ENCODE measurements at places on chromosomes 2 and 18. TPM values are rescaled to one million over a fixed set of nuclear protein-coding genes. Genes with fewer than 3 reads are reported as not detected.

GRCh38 chr2:154620471-154620870 lies 78.0 kb upstream of the KCNJ3 start:
- no peak for DNase-seq

DNA sequence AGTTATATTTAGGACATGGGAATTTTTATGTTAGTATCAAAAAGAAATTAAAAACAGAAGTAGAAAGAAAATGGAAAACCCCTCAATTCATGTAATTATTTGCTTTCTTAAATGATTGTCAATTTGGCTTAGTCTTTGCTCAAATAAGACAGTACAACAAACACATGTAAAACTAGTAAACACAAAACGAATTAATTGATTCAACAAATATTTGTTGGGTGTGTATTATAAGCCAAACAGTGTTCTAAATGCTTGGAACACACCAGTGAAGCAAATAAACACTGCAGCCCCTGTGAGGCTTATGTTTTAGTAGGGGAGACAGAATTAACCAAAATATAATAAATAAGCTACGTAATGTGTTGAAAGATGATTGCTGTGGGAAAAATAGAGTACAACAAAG lies 234.5 kb upstream of the STON1 start:
- no peak for DNase-seq

GRCh38 chr2:236901956-236902355 lies 183.7 kb upstream of the COPS8 start:
- no peak for DNase-seq

- DNase-seq = no peak
These were observed 129.5 kb upstream of the NYAP2 start for GRCh38 chr2:225270053-225270452.

DNA sequence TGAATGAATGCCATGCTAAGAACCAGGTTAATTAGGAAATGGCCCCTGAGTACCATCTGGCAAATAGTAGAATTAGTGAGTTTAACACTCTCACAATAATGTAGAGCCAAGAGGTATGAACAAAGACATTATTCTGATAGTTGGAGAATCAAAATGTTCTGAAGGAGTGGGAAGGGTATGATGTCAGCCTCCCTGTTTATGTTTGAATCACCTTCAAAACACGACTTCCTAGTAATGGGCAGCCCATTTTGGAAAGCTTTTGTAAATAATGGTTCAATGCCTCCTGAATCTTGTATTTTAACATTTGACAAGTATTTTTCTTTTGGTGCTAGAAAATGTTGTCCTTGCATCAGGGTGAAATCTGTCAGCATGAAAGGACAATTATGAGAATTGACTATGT lies 108.3 kb downstream of the DSEL start:
- no peak for DNase-seq

DNA sequence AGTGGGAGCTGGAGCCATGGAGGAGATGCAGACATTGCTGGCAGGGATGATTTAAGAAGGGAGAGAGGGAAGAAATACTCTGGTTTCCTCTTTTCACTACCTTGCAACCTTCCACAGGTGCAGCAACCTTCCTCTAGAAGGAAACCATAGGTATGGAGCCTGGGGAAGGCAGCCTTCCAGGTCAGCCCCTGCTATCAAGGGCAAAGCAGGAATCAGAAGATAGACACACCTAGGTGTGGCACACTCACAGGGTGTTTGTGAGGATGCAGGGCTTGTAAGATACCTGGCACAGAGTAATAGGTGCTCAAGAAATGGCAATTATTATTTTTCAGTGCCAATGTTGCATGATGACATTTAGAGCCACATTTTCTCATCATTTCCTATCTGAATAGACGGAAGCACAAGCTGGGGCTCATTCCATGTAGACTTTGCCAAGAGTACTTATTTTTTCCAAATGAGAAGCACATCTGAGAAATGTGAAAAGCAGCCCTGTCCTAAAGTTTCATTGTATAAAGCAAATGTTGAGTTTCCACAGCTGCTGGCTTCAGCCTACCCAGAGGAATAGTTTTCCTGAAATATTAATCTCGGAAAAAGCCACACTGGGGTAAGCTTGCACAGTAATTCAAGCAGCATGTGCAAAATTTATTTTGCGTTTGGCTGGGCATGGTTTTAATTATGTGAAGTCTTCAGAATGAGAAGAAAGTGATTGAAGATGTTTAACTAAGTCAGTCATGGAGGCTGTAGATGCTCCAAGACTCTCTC lies 20.6 kb downstream of the EVA1A start:
- DNase-seq = peak; percentile 28

GRCh38 chr2:16774980-16775898 lies 109.6 kb upstream of the CYRIA start:
- DNase-seq = no peak

DNA sequence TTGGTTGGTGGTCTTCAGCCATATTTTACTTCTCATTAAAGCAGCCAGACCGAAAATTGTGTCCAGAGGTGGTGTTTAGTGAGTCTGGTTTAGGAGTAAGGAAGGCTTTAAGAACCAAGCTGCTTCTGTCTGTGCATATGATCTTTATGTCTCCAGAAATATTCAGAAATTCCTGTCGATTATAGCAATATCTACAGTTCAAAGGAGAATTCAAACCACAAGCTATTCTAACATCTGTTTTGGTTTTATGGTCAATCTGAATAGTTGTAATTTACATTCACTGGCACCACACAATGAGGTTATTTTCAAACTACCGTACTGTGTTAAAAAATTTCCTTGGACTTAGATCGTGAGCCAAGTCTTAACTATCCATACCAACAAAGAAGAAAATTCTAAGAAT lies 11.3 kb downstream of the UPP2 start:
- no peak for DNase-seq

DNA sequence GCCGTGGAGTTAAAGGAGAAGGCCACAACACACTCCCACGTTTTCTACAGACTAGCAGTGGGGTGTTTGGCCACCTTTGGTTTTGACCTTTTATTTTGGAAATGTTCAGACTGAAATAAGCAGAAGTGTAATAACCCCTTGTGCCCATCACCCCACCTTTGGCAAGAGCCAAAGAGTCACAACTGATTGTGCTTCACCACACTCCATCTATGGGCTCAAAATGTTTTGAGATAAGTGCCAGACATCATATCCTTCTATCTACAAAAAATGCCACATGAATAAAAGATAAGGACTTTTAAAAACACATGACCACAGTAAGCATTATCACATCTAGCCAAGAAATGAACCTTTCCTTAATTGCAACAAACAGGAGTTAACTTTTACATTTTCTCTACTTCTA lies 9.9 kb upstream of the GPR35 start:
- DNase-seq = no peak

DNA sequence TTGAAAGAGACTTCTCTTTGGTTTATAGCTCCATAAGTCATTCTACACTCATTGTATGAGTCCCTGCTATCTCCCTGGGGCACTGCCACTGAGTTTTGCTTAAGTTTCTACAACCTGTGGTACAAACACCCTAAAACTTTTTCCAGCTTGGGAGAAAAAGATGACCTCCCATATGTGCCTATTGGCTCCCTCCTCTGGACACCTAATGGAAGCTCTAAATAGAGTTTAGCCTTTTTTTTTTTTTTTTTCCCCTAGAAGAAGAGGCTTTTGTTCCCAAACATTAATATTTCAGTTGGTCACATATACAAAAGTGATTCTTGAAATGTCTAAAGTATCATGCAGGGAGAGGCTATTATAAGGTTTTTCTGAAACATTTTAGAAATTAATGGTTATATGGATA lies 547.2 kb upstream of the TMEFF2 start:
- DNase-seq = no peak

DNA sequence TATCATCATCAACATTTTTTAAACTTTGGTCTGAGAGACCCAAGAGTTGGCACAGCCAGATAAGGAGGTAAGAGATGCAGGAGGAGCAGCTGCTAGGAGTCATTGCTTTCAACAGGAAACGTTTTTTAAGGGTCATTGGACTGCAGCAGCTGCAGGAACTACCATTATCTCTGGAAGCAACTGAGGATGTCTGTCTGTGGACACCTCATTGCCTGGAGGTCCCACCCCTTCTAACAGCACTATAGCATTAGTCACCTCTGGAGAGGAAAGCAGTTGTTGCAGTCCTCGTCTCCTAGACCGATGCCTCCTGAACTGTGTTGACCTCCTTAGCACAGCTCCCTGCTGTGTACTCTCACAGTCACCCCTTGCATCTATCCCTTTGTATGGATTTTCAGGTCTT lies 21.5 kb upstream of the FSHR start:
- DNase-seq = no peak

- DNase-seq = no peak
These were observed 80.3 kb downstream of the DYNAP start for GRCh38 chr18:54671291-54671881.

DNA sequence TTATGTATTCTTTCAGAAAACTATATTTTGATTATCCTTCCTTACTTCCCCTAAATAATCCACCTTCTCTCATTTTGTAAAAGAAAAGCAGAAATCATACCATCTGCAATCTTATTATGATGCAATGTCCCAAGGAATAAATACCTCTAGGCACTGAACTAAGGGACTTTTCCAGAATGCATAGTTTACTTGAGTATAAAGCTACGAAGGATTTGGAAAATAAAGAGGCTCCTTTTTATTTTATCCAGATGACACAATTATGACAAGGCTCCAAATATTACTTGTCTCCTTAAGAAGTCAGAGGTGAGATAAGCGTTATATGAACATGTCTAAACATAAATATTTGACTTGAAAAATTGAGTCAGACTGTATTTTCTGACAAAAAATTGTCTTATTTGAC lies 72.1 kb downstream of the COL3A1 start:
- no peak for DNase-seq

DNA sequence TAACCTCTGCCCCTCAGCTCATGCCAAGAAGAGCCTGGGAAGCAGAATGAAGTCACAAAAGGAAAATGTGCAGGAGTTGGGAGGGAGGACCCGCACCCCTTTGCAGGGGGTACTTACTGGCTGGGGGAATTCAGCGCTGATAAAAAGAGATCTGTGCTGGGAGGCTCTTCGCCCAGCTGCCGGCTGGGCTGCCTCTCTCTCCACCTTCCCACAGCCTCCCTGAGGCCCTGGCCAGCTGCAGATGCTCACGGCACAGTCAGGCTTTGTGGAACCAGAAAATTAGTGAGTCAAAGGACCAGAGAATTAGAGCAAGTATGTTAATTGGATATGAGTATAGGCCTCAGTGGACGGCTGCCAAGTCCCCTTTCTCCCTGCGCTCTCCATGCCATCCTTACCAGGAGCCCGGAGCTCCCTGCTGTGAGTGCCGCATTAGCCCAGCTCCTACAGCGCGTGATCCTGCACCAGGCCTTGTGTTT lies 181.7 kb upstream of the SH3BP4 start:
- DNase-seq = no peak

- DNase-seq = no peak
These were observed 721.1 kb downstream of the DPP10 start for GRCh38 chr2:115163572-115163971.

DNA sequence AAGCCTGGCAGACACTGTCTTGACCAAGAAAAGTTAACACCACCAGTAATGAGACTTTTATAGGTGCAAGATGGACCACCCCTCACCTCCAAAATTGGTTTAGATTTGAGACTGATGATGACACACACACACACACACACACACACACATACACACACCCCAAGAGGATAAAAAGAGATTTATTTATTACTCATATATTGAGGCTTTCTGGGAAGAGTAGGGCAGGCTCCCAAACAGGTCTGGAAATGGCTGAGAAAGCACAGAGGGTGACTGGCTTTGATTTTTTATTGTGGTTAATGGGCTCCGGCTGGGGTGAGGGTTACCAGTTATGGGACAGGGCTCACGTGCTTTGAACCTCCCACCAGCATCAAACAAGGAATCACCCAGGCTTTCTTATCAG lies 54.2 kb upstream of the ADAM23 start:
- DNase-seq = no peak

GRCh38 chr2:111169924-111170323 lies 49.2 kb downstream of the BCL2L11 start:
- DNase-seq = no peak

DNA sequence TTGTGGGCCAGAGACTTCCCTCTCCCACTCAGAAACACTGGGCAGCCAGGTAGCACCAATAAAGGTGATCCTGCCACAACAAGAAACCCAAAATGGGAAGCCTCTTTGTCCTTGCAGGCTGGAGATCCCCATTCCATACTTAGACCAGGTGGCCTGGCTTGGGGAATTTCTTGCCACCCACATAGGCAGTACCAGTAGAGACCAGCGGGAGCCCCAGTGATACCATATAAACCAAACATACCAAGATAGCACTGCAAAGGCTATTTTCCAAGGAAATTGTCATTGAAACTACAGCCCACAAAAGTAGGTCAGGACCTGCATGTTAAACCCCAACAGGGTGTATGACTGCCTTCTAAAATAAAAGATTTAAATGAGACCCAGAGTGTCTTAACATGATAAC lies 171.6 kb downstream of the DIS3L2 start:
- DNase-seq = no peak

GRCh38 chr2:31944828-31945571 lies 65.8 kb downstream of the MEMO1 start:
- no peak for DNase-seq

- no peak for DNase-seq
These were observed 12.9 kb downstream of the DUSP11 start for GRCh38 chr2:73766994-73767393.

GRCh38 chr2:160610041-160610440 lies 116.4 kb upstream of the RBMS1 start:
- DNase-seq = no peak

GRCh38 chr2:12948231-12948960 lies 231.7 kb downstream of the TRIB2 start:
- no peak for DNase-seq

DNA sequence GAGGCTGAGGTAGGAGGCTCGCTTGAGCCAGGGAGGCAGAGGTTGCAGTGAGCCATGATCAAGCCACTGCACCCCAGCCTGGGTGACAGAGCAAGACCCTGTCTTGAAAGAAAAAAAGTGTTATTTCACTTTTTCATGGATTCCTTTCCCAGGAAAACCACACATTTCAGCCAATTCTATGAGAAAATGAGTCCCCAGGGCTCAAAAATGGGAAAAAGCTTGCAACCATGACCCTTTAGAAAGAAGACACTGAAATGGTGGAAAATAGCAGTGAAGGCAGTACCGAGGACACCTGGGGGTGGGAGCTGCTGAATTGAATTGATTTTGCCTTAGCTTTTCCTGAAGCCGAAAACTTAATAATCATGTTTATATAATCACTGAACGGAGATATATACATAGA lies 284.2 kb upstream of the HDAC4 start:
- DNase-seq = peak; percentile 5

DNA sequence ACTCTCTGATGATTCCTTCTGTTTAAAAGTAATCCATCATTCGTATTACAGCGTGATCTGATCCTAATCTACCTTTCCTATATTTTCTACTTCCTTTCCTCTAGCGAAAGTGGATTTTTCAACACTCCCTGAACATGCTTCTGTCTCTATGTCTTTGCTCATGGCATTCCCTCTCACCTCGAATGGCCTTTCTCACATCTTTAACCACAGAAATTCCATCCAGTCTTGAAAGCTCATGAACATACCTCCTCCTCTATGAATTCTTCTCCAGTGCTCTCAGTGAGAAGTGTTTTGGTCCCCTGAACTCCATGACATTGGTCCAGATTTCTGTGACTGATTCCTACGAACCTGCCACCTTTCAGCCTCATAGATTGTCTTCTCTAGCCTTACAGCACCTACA lies 323.2 kb downstream of the RAD51AP2 start:
- no peak for DNase-seq

The KCNIP3 gene
- 8.0 TPM for total RNA-seq

The LYG2 gene
- total RNA-seq = not detected

The EGR4 gene
- total RNA-seq = not detected

The BABAM2 gene
- 24.7 TPM for total RNA-seq

The HOXD10 gene
- total RNA-seq = not detected

The CSRNP3 gene
- 1.2 TPM for total RNA-seq

The ZSWIM2 gene
- total RNA-seq = not detected

The TLX2 gene
- total RNA-seq = not detected

The AQP12B gene
- total RNA-seq = not detected

The PLEKHH2 gene
- total RNA-seq = 13.8 TPM

Measured in lower leg skin (tissue), 4 donors.